ENCODE measurements at places on chromosomes 13 and 19. TPM values are rescaled to one million over a fixed set of nuclear protein-coding genes. Genes with fewer than 3 reads are reported as not detected.

Gene DACT3
- total RNA-seq, result 2.8 TPM

Gene USP12
- 39.4 TPM for total RNA-seq

Gene SUGP2
- total RNA-seq, result 98.1 TPM

Gene ZNF573
- 7.8 TPM for total RNA-seq

Gene LILRA2
- not detected for total RNA-seq

Gene PALM3
- not detected for total RNA-seq

Gene POSTN
- not detected for total RNA-seq

Gene INSL3
- total RNA-seq, result 8.3 TPM

Gene ARHGAP35
- total RNA-seq, result 17.8 TPM

Gene SYT5
- not detected for total RNA-seq

Gene BABAM1
- 110 TPM for total RNA-seq

Gene PDE4C
- total RNA-seq, result not detected

Gene SIGLEC10
- total RNA-seq, result 0.26 TPM

Gene KATNAL1
- 16.8 TPM for total RNA-seq

Gene DAND5
- total RNA-seq, result 0.12 TPM

Gene SOX21
- not detected for total RNA-seq

Gene MEIOSIN
- not detected for total RNA-seq

Gene BRSK1
- total RNA-seq, result 3.3 TPM

Gene TMEM59L
- total RNA-seq, result 0.40 TPM

Gene CRTC1
- 5.6 TPM for total RNA-seq
